ENCODE measurements at places on chromosomes 2 and 18.

DNA sequence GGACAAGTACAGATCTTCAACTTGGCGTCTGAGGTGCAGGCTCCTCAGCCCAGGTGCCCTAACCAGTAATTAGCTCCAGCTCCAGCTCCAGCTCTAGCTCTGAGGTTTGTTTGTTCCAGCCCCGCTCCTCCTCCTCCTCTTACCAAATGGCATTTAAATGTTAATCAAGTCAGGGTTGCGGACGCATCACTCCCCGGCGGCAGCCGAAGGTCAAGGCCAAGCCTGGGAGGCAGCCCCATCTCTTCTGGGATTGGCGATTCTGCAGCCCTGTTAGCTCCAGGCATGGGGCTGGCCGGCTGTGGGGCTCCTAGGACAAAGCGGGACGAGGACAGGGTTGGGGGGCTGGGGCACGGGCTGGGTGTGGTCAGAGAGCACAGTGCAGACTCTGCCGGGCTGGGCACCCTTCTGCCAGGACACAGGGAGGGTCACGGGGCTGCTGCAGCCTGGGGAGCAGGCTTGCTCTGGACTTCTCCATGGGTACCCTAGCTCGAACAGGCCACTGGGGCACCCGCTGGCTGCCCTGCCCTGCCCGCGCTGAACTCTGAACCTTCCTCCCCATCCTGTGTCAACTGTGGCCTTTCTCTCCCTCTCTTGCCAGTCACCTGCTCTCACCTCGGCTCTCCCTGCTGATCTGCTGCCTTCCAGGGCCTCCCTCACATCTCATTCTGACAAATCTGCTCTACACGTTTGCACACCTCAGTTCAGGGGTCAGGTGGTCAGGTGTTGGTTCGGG lies 203.3 kb downstream of the CELF4 start:
- no peak for DNase-seq

DNA sequence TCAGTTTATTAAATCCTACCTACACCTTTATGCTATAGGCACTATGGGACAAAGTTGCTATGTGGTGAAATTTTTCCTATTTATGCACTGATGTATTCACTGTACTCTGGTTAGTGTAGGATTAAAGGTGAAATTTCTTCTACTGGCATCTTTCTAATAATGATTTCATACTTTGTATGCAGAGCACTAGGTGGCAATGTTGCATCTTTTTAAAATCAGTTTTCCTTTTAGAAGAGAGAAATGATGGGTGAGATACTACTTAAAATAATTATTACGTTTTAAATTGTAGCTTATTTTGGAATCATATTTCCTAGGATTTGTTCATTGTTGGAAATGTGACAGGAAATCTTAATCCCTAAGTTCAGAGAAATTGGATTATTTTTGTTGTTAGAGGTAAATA lies 150.9 kb downstream of the CD8B2 start:
- no peak for DNase-seq

- no peak for DNase-seq
Measured at GRCh38 chr2:186532891-186533290, 46.8 kb downstream of the ZC3H15 start.

- no peak for DNase-seq
Measured at GRCh38 chr2:197954328-197954727, 149.9 kb downstream of the PLCL1 start.

DNA sequence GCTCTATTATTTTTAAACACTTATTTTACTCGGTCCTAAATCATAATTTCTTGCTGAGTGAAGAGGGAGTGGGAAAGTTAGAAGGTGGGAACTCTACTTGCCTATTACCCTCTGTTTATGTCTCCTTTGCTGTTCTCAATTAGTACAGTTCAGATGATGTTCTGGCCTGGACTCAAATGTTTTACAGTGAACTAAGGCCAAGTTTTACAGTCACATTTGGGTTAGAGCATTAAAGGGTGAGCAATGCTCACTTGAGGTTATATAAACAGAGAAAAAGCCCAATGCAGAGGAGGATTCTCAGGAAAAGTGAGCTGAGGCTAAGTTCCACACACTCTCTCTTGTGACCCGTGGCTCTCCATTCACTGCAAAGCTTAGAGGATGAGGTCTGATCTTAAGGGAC lies 52.4 kb downstream of the ITSN2 start:
- no peak for DNase-seq

GRCh38 chr2:176109946-176110345 lies 2.9 kb downstream of the HOXD11 start:
- DNase-seq = no peak
